AG08395 (cell line): ENCODE measurements at places on chromosomes 11 and 22.

DNA sequence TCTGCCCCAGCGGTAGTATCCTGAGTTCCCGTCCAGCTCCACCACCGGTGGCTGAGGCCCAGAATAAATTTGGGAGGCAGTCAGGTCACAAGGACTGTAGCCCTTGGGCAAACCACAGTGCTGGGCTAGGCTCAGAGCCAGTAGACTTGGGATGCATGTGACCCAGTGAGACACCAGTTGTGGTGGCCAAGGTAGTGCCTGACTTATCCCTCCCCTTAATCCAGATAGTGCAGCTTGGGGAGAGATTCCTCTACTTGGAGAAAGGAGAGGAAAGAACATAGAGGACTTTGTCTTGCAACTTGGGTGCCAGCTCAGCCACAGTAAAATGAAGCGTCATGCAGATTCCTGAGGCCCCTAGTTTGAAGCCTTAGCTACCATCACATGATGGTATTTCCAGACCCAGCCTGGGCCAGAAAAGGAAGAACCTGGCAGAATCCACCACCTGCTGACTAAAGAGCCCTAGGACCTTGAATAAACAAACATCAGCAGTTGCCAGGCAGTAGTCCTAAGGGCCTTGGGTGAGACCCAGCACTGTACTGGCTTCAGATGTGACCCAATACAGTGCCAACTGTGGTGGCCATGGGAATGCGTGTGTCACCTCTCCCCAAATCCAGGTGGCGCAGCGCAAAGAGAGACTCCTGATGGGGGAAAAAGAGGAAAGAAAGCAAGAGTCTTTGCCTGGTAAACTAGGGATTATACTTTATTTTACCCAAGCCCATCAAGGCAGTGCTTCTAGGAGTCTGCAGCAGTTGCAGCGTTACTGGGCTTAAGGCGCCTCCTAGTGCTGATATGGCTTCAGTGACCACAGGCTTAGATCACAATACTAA lies 17.0 kb upstream of the DDX10 start:
- peak; percentile 67 for DNase-seq

- DNase-seq = no peak
These were observed 106.9 kb downstream of the ZBTB16 start for GRCh38 chr11:114166362-114166761.

DNA sequence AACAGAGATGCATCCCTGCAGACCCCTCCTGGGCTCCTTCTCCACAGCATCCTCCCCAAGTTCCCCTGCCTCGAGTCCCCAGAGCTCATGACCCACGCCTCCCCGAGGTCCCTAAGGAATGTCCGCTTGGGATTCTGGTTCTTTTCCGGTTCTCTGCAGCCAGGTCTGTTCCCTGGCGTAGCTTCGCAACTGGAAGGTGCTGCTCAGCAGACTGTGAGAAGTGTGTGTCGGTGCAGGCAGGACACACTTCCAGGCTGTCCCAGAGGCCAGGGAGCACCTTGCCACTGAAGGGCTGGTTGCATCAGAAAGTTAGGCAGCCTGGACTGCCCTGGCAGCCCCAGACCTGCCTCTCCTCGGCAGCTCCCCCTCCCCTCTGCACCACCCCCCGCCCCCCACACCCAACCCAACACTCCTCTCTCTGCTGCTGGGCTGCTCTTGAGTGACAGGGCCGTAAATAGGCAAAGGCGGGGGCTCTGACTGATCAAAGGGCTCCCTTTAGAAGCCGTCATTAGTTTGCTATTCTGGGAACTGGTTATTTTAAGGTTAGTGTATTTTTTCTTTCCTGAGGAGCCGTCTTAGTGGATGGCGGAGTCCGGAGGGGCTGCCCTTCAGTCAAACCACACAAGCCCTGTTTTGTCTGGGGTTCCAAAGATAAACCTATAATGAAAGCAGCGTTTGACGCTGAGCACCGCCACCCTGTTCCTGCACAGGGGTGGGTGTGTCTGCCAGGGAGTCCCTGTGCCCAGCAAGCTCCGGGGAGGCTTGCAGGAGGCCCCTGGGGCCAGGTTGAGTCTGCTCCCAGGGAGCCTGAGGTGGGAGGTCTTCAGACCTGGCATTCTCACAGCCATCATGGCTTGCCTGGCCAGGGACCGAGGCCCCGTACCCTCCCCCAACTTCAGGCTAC lies 88.6 kb upstream of the KCNQ1OT1 start:
- no peak for DNase-seq

DNA sequence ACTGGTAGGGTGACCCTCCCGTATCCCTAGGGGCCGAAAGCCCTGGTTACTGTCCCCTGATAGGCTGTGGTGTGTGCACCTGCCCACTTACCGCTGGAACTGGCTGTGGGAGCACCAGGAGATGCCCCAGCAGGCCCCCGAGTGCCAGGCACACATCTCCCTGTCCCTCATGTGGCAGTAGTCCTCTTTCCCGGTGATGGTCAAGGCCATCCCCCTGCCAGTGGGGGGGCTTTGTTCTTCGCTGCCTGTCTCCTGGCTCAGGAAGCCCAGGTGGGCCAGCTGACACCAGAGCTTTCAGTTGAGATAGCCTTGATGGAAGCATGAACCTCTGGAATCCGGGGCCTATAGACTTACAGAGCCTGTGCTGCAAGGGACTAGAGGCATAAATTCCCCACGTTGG lies 100.5 kb downstream of the MPPED1 start:
- no peak for DNase-seq

GRCh38 chr22:29951791-29952413 lies 68.9 kb downstream of the MTMR3 start:
- DNase-seq = no peak
